Spinal cord (tissue), 10 donors: ENCODE measurements at places on chromosomes 3 and 15. TPM values are rescaled to one million over a fixed set of nuclear protein-coding genes. Genes with fewer than 3 reads are reported as not detected.

Gene FETUB
- total RNA-seq: not detected

Gene MUC13
- 0.06 TPM for total RNA-seq

Gene ECE2
- total RNA-seq: 12.5 TPM

GRCh38 chr3:29525254-29525881 is 244.5 kb downstream of the RBMS3 start:
- no peak for DNase-seq

DNA sequence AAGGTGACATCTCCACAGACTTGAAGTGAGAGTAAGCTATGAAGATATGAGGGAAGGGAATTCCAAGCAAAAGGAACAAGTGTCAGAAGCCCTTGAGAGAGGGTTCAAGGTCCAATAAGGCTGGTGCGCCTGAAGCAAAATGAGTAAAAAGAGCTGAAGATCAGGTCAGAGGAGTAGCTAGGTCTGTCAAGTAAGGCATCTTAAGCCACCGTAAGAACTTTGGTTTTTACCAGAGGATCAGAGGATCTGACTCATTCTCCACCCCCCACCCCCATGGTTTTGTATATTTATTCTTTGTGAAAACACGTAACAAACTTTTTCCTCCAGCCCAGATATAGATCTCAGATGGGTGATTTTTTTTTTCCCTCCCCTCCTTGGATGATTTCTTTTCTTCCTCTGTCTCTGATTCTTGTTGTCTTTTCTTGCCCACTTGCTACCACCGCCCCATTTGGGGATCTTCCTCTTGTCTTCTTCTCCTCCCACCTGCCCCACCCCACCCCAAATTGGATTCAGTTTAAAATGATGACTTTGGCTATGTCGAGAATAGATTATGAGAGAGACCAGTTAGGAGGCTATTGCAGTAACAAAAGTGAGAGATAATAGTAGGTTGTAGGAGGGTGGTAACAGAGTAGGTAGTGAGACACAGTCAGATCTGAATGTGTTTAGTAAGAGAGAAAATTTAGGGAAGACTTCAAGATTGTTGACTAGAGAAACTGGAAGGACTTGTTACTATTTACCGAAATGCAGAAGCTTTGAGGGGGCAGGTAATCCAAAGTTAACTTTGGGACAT is 6.1 kb downstream of the TRMT10C start:
- DNase-seq: no peak
